Sigmoid colon (tissue), 7 donors: ENCODE measurements at places on chromosomes 12 and 14. TPM values are rescaled to one million over a fixed set of nuclear protein-coding genes. Genes with fewer than 3 reads are reported as not detected.

DNA sequence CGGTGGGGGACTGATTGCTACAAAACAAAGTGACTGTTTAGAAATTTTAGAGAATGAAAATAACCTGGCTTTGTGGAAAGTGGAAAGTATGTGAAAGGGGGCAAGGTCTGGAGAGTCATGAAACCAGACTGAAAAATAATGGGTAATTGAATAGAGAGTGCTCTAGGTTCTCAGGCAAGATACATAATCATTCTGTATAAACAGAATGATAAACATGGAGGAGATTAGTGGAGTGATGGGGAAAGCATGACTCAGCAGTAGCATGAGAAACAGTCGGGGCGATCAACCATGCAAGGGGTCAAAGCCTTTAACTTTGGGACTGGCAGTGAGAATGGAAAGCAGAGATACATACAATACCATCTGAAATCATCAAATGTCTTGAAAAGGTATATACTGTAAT is 332.5 kb downstream of the CCER1 start:
- DNase-seq, result no peak

DNA sequence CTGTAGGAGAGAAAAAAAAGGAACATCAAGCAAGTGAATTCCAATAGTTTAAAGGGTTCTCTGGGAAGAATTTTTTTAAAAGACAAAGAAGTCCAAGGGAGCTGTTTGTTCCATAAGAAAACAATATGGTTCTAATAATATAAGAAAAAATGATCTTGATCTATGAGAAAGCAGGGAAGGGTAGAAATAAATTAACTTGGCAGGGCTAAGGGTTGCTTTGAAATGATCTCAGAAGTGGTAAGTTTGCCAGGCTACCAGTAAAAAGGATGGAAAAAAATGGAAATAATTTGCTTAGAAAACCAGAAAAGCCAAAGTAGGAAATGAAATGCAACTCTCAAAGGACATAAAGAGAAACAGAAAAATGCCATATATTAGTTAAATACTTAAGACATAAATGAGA is 41.7 kb upstream of the EMP1 start:
- DNase-seq, result no peak

GRCh38 chr14:50055461-50056228 is 60.7 kb downstream of the VCPKMT start:
- no peak for DNase-seq

DNA sequence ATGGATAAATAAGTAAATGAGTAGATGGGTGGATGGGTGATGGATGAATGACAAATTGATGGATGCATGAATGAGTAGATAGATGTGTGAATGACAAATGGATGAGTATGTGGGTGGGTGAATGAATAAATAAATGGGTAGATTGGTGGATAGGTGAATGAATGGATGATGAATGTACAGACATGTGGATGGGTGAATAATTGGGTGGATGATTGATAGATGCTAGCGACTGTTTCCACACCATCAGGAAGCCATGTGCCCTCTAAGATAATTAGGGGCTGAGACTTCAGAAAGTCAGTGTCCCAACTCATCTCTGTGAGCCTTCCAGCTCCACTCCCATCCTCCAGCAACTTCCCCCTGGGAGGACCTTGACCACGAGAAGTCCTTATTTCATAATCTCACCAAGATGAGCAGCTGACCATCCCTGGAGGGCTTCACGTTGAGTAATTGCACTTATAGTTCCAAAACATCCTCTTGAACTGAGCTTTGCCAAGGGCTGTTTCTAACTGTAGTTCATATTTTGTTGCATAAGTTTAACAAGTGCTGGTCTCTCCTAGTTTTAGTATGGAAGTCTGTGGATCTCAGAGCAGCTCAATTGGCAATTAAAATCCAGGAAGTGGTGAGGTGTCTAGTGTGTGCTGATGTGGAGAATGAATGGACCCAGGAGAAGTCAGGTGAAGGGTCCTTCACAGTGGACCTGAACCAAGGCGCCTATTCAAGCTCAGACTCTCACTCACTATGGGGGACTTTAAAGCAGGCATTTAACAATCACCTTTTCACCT is 295.7 kb downstream of the ADGRD1 start:
- peak; percentile 83 for DNase-seq

The MSI1 gene
- 0.66 TPM for total RNA-seq

DNA sequence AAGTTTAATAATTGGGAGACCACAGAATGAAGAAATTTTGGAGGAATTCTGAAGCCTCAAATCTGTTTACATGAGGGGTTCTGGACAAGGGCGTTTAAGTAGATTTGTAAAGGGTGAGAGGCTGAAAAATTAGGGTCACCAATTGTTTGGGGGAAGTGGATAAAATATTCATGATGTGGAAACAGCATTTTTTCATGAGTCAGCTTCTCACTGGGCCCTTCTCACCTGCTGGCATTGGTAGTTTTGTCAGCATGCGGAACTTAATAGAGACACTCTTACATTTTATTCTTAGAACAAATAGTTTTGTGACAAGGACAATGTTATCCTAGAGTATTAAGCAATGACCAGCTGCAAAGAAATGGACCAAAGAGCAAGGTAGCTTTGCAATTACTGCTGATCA is 634.4 kb downstream of the LRFN5 start:
- DNase-seq, result no peak

The RNASE3 gene
- total RNA-seq, result not detected

The RPS6KL1 gene
- total RNA-seq, result 5.6 TPM

GRCh38 chr12:124391340-124392261 is 96.7 kb downstream of the RFLNA start:
- peak; percentile 83 for DNase-seq

DNA sequence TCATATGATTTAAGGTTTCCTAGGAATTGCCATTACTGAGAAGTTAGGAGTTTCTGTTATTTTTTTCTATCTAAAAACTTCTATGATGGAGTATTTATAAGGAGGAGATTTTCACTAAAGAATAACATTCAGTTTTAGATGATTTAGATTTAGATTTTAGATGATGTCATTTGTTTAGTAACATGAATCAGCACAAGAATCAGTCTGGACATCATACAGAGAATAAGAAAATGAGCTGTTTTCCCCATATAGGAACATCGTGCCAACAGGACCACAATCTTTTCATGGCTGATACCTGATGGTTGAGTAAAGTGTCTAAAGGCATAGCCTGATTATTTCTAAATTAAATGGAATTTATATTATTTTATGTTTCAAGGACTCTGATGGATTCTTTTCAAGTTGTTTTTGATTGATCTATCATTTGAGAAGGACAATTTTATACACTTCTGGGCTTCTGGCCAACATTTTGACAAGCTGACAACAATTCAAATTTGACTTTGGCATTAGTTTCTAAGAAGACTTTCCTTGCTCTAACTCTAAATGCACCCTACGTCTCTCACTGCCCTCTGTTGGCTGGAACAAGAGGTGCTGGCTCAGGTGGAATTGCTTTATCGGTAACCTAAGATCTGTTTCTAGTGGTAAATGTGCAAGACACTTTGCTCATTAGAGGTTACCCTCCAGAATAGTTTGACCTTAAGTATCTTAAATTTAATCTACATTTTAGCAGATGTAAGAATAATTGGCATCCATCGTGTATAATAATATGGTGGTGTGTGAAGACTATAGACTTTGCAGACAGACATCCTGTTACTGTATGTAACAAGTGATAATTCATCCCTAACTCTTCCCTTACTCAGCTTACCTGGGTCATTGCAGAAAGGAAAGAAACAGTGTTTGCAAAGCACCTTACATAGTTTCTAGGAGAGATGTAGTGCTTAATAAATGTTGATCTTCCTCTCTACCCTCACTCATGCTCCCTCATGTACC is 42.8 kb upstream of the CPSF6 start:
- DNase-seq, result no peak

The KRT82 gene
- not detected for total RNA-seq

GRCh38 chr12:71007781-71008404 is 87.4 kb upstream of the PTPRR start:
- no peak for DNase-seq

The CIDEB gene
- total RNA-seq, result 4.7 TPM

DNA sequence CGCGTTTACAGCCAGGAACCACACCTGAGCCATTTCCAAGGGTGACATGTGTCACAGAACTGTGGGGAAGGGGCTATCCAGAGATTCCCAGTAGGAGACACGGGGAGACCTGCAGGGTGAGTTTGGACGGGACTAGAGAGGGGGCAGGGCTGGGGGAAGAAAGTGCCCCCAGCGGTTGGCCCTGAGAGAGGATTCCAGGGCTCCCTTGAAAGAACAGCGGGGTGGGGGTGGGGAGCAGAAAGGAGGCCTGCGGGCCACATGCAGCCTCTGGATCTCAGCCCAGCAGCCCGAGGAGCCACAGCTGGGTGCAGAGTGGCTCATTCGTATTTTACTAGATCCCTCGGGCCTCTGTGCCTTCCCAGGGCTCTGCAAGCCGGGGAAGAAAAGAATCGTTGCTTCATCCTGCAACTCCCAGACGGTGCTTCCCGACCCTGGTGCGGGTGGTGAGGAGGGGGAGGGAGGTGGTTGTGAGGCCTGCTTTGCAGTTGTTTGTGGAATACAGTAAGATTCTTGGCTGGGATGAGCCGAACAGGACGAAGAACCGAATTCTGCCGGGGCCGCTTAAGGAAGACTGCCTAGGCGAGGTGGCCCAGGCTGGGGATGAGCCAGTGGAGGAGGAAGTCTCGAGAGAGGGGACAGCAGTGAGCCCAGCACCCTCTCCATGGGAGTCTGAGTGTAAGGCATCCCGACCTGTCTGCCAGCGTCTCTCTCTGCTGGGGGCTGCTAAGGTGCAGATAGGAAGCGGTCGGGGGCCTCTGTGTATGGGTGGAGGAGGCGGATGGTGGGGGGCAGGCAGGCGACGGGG is 36.1 kb upstream of the ANKRD9 start:
- DNase-seq, result no peak

The C12orf56 gene
- total RNA-seq, result 0.28 TPM

DNA sequence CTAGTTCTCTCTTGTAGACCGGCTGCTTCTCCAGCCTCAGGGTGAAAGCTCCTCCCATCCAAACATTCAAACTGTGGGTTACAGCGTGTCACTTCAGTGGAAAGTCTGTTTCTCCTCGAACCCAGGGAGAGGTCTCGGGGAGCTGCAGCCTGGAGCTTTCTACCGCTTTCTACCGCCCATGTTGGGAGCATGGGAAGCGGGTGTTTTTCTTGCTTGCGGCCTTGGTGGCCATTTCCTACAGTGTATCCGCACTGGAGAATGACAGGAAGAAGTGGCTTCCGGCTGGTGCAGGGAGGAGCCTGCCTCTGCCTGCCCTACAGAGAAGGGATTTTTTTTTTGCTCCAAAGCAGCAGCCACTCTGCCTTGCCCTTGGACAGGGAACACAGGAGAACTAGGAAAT is 21.2 kb downstream of the ZFP36L1 start:
- DNase-seq, result peak; percentile 63
